ENCODE measurements at places on chromosomes 12 and 14.

- DNase-seq, result no peak
Observed at GRCh38 chr14:93010130-93010499, 87.2 kb downstream of the CHGA start.

DNA sequence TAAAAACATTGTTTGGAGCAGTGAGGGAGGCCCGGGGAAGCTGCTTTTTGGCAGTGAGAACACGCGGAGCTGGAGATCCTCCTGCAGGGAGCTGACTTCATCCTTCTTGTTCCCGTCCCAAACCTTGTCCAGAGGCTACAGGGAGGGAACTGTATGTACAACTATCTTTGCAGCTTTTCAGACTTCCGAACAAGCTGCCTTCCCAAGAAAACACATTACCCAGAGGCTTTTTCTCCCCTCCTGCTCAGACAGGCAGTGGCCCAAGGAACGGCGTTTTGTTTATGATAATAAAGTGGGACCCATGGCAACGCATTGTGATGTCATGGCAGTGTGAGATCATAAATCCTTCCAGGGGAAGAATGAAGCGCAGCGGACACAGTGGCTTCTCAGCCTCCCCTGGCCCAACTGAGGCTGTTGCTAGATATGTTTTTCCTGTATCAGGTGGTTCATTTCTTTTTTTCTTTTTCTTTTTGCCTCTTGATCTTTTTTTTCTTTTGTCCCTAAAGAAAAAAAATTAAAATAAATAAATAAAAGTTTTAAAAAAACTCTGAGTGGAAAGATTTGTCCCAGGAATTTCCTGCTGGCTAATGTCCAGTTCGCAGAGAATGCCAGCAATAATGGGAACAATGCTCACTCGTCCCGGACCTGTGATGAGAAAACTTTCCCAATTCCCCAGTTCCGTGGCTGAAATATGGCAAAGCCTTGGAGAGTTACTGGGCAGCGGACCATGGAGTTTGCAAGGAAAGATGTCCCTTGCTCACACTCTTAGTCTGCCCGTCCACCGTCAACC is 103.4 kb upstream of the MAP1LC3B2 start:
- DNase-seq, result no peak

DNA sequence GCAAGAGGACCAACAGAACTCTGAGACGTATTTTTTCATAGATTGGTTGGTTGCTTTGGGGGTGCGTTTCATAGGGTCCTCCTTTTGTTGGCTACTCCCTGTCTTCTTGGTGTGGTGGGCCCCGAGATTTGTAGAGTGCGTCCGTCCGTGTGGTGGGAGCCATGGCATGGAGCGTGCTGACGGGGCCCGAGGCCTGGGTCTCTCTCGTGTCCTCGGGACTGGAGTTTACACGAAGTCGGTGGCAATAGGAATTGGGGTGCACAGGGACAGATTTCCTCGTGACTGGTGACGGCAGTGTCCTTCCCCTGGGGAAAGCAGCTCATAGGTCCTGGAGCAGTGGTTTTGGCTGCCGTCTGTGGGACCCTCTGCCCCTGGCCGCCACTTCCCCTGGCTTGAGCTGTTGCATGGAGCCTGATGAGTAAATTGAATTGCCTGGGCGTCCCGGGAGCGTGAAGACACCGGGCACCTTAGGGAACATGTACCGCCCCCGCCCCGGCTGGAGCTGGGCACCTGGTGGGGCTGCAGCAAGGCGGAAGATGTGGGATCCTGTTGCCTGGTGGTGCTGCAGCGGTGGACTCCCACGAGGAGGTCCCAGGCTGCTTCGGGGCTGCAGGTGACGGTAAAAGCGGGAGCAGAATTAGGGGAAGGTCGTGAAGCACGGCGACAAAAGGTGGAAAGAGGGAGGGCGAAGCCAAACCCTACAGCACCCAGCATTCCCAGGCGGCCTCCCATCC is 153.7 kb upstream of the ALG10B start:
- DNase-seq, result no peak

DNA sequence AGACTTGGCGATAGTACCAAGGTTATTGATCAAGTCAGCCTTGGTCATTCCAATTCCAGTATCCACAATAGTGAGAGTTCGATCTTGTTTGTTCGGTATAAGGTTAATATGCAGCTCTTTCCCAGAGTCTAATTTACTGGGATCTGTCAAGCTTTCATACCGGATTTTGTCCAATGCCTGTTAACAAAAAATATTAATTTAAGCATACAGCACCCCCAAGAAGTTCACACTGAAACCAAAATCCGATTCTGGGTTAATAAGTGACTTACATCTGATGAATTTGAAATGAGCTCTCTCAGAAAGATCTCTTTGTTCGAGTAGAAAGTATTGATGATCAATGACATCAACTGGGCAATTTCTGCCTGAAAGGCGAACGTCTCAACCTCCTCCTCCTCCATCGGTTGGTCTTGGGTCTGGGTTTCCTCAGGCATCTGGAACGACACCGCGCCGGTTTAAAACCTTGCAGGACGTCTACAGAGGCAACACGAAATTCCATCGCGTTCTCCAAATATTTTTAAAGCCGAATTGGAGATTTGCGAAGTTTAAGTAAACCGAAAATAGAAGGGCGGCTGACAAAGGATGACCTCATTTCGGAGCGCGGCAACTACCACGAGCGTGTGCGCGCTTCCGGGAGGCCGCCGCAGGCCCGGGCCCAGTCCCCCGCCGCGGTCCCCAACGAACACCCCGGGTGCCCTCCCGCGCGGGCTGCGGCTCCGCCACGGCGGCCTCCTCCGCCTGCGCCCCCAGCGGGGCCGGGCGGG is 716 bp downstream of the HSP90AA1 start:
- no peak for DNase-seq

- DNase-seq, result no peak
Observed at GRCh38 chr12:127885954-127886750, 380.8 kb upstream of the TMEM132C start.

DNA sequence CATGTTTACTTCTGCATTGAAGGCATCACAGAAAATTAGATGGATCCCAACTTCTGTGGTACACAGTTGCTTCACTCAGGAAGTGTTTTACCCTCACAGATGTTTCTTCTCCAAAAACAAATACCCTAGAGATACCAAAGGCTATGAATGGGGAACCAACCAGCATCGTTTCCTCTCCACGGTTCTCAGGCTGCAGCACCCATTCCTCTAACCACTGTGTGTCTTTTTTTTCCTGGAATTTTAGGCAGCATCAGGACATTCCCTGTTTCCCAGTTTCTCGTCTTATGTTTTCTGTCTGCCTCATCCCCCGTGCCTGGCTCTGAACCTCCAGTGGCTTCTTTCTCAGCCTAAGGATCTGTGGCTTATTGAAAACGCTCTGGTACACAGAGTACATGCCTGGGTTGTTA is 72.0 kb upstream of the TBX5 start:
- no peak for DNase-seq

GRCh38 chr12:119681728-119682638 is 14.1 kb downstream of the PRKAB1 start:
- no peak for DNase-seq

DNA sequence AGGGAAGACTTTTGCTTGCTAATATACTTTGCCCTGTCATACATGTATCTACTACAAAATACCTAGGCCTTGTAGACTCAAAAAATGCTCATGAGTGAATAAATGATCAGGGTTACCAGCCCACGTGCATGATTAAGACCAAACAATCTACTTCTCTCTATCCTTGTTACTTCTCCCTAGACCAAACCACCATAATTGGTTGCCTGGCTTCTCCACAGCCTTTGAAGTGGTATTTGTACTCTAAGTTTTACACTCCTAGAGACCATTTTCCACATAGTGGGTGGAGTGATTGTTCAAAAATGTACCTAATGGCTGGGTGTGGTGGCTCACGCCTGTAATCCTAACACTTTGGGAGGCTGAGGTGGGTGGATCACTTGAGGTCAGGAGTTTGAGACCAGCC is 14.1 kb upstream of the RPS6KL1 start:
- no peak for DNase-seq

DNA sequence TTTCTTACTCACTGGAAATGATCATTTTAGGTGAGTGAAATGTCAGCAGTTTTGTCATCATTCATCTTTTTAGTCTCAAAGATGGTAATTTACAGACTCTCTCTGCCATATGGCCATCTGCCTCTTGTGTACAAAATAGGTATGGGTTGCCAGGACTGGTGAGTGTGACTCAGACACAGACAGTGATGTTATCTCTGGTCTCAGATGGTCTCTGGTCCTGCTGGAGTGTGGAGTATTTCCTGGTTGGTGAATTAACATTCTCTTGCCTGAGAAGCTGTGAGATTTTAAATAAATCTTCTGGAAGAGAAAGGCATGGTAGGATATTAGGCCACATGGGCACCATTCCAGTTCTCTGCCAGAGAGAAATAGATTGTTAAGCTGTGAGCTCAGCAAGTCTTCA is 207.0 kb downstream of the ATP23 start:
- DNase-seq, result peak; percentile 66

- no peak for DNase-seq
Observed at GRCh38 chr12:92439420-92439805, 263.4 kb upstream of the PLEKHG7 start.

DNA sequence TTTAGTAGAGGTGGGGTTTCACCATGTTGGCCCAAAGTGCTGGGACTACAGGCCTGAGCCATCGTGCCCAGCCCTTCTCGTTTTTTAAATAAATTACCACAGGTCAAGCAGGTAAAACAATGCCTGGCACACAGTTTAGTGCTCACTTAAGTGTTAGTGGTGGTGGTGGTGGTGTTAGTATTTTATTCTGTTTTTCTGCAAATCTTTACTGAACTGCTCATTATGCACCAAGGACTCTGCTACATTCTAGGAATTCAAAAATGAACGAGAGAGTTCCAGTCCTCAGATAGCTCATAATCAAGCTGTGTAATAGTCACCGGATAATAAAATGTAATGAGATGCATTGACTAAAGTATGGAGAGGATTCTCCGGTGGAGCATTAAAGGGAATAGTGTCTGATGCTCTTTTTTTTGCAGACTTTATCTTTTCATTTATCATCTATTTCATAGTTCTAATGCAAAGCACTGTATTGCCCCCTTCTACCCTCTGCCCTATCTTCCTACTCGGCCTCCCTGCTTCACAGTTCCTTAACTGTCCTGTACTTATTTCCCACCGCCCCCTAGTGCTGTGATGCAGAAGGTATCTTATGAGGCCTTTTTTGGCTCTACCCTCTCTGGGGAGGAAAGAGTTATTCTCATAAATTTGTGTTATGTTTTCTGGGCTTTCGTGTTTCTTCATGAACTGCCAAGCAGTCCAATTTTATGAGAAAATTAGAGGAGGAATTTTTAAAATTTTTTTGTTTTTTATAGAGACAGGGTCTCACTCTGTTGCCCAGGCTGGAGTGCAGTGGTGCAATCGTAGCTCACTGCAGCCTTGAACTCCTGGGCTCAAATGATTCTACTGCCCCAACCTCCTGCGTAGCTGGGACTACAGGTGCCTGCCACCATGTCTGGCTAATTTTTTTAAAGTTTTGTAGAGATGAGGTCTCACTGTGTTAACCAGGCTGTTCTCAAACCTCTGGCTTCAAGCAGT is 1.0 kb downstream of the ITFG2 start:
- peak; percentile 83 for DNase-seq

DNA sequence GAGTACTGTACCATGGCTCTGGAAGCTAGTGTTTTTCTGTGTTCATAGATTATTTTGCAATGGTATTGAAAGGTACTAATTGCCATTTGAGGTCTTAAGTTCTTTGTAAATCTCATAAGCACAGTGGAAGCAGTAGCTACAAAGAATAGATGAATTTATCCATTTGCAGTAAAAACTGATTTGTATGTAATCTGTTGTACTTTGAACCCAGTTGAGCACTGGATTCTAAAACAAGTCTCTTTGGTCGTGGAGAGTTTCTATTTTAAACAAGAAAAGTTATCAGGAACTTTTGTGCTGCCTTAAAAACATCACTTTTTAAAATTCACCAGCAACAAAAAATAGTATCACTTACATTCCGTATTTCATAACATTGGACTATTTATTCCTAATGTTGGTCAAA is 4.1 kb downstream of the RAP1B start:
- DNase-seq, result no peak

- DNase-seq, result no peak
Observed at GRCh38 chr14:37139710-37140109, 32.7 kb downstream of the SLC25A21 start.

DNA sequence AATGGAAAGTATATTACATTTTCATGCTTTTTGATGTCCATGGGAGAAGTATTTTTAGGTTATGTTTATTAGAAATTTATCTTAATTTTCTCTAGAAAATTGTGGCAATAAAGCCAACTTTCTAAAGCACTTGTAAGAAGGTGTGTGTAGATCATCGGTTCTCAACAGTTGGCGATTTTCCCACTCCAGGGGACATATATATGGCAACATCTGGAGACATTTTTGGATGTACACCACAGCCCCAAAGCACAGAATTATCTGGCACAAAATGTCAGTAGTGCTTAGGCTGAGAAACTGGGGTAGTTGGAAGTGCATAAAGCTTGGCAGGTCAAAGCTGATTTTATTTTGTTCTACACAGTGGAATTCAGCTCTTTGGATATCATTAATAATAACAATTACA is 86.9 kb downstream of the FLRT2 start:
- DNase-seq, result no peak

DNA sequence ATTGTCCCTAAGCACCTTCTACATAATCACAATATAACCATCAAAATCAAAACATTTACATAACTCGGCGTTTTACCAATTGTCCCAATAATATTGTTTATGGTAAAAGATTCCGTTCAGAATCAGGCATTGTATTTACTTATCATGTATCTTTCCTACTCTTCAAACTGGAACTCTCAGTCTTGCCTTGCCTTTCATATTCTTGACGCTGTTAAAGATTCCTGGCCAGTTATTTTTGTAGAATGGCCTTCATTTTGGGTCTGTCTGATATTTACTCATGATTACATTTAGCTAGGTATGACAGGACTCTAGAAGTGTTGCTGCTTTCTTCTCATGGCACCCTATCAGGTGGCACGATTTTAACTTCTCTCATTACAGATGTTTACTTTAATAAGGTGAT is 850 bp upstream of the HEATR5A start:
- DNase-seq, result no peak

DNA sequence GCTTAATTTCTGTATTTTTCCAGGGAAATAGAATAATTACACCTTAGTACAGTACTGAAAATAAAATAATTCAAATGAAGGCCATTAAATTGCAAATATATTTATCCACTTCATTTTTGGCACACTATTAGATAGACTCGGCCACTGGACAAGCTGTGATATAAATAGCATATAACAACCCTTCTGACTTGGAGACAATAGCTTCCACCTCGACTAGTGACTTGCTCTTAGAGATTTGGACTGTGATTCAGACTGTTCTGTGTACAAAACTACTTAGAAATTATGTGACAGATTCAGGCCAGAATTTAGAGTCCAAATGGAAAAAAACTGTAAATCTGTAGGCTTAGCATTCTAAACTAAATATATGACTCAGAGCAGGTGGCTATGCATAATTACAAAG is 949.9 kb downstream of the LRFN5 start:
- DNase-seq, result no peak

- no peak for DNase-seq
Observed at GRCh38 chr12:88227263-88227662, 85.2 kb downstream of the TMTC3 start.

GRCh38 chr12:92695056-92695455 is 7.7 kb upstream of the PLEKHG7 start:
- no peak for DNase-seq

- DNase-seq, result no peak
Observed at GRCh38 chr12:32000373-32001005, 41.3 kb downstream of the RESF1 start.

Measured in T47D (cell line).